NT2/D1 (cell line): ENCODE measurements at places on chromosomes 7 and 10.

DNA sequence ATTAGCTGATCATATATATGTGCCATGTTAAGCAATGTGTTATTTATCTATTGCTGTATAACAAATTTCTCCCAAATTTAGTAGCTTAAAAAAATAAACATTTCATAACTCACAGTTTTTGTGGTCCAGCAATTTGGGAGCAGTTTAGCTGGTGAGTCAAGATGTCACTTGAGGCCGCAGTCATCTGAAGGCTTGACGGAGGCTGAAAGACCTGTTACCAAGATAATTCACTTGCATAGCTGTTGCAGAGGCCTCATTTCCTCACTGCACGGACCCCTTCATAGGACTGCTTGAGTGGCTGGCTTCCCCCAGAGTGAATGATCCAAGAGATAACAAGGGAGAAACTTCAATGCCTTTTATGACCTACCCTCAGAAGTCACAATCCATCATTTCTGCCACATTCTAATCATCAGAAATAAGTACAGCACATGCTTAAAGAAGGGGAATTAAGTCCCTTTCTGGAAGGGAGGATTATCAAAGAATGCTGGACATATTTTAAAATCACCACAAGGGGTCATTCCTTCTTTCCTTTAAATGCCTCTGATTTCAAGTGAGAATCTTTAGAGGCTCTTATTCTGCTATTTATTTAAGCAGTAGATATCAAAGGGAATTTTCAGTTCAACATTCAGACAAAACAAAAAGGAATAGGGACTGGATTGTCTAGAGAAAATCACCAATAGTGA is 10.5 kb upstream of the SRPK2 start:
- no peak for DNase-seq

DNA sequence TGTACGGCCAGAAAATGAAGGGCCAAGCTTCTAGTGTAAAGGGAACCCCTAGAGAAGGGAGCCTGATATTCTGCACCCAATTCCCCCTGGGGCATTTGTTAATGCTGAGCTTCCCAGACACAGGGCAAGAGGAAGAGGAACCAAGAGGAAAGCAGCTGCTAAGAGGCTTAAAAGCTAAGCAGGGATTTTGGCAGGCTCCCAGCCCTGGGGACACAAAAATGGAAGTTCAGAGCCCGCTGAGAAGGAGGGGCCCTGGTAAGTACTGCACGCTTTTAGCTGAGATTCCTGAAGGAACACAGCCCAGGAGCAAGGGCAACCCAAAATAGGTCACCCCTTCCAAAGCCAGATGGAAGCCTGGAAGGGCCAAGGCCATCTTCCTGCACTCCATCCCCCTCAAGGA is 387.3 kb upstream of the MGMT start:
- DNase-seq = no peak

DNA sequence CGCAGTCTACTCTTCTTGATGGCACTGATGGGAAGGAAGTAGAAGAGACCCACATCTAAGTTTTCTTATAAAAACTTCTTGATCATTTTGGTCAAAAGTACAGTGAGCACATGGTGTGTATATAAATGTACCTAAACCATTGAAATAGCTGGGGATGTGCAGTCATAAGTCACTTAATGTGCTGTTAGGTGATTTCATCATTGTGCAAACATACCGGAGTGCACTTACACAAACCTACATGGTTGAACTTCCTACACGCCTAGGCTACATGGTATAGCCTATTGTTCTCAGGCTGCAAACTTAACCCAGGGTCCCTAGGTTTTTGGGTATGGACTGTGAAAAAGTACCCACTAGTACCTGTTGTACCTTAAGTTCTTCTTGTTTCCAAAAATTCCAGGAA is 123.3 kb upstream of the ZNF438 start:
- DNase-seq = no peak

DNA sequence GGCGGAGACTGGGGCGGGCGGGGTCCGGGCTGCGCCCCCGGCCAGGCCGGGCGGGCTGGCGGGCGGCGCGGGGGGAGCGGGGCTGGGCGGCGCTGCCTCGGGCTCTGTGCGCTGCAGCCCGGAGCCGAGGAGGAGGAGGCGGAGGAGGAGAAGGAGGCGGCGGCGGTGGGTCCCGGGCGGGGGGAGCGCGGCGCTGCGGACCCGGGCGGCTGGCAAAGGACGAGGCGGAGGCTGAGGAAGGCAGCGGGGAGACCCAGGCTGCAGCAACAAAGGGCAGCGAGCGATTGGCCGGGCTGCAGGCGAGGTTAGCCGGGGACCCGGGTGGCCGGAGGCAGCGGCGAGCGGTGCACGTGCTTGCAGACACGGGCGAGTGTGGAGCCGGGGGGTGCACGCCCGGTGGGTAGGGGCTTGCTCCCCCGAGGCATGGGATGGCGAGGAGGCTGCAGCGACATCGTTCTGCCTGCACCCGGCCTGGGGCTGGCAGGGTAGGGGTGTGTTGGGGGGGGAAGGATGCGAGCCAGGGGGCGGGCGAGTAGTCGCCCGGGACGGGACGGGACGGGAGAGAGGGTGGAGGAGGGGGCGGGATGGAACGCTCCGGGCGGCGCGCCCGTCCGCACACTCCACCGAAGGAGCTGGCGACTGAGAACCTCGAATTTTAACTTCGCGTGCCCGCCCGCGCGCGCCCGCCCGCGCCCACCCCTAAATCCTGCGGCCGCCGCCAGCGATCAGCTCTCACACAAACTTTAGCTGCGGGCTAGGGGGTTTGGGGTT is 844 bp upstream of the KAT6B start:
- DNase-seq = no peak

GRCh38 chr7:23299770-23300300 is 696 bp downstream of the MALSU1 start:
- DNase-seq = no peak

DNA sequence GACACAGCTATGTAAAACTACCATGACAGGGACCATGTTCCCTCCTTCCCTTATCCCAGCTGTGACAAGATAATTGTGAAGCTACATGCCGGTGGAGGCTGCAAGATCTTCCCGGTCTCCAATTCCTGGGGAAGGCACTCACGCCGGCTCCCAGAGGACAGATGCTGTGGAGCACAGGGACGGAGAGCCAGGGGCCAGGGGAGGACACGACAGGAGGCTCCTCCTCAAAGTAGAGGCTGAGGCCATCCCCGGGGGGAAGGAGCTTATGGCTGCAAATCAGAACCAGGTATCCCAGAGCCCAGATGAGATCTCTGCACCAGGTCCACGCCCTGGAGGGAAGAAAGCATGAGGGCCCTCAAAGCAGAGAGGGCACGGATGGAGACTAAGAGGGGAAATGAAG is 286.2 kb downstream of the TCERG1L start:
- no peak for DNase-seq

GRCh38 chr10:34727595-34728033 is 87.5 kb downstream of the PARD3 start:
- DNase-seq = no peak

- no peak for DNase-seq
Measured at GRCh38 chr10:30192846-30193608, 133.6 kb upstream of the JCAD start.

GRCh38 chr10:101752241-101752640 is 23.7 kb downstream of the FGF8 start:
- DNase-seq = no peak

GRCh38 chr7:122248472-122248871 is 56.1 kb downstream of the FEZF1 start:
- DNase-seq = no peak

DNA sequence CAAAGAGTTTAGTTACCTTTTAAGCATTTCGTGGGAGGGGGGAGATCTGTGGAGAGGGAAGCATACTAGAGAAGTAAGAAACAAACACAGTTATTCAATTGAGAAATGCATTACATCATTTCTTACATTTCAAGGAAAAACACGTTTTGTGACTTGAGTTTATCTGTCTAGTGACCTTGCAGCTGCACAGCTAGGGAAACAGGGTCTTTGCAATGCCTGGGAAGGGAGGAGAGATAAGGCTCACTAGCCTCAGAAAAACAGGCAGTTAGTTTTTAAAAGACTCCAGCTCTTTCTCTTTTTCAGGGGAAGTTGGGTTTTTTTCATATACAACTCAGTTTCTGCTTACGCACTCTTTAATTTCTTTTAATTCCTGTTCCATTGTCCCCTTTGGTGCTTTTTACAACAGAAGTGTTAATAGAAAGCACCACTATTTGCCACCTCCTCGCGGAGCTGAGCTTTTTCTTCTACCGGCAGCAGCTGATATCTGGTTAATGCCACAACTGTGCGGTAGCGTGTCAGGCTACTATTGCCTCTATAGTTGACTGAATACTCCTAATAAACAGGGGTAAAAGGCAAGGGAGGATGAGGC is 5.6 kb downstream of the CYP3A43 start:
- no peak for DNase-seq

DNA sequence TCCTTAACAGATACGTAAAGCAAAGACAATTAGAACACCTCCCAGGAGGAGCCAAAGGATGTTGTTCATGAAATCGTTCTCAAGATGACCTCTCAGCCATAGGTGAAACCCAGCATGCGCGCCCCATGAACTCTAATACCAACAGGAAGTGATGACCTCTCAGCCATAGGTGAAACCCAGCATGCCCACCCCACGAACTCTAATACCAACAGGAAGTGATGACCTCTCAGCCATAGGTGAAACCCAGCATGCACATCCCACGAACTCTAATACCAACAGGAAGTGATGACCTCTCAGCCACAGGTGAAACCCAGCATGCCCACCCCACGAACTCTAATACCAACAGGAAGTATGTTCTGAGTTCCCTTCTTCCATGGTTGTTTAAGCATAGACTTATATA is 205.2 kb upstream of the ADARB2 start:
- no peak for DNase-seq

DNA sequence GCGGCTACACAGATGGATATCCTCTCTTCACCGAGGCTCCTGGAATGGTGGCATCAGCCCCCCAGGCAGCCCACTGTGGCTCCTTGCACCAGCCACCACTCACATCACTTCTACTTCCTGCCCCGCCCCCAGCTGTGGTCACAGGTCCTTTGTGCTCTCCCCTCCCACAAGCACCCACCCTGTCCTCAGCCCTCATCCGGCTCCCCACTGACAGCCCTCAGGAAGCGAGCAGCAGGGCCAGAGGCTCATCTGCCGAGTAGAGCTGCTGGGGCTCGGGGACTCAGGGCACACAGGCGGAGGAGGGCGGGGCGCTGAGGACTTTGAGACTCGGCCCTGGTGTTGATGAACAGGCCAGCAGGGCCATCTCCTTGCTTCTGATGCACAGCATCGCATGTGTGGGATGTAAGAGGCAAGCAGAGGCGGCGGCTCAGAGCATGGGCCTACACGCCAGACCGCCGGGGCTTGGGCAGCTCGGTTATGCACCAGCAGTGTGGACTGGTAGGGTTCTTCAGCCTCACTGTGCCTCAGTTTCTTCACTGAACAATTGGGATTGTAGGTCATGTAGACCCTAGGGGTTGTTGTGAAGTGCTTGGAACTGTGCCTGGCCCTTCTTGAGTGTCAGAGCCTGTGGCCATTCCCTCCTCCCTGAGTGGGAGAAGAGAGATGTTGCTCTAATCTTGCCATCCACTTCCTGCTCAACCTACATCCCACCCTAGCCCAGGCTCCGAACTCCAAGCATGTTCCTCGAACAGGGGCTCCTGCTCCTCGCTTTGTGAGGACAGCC is at the start of gene PRF1:
TSS of gene PRF1 (minus strand) at position 77 of the 784 bp plus-strand sequence. CDS start 1,839 bp downstream, outside the sequence.
- no peak for DNase-seq

GRCh38 chr7:158950914-158951635 is 94.7 kb downstream of the DYNC2I1 start:
- no peak for DNase-seq

DNA sequence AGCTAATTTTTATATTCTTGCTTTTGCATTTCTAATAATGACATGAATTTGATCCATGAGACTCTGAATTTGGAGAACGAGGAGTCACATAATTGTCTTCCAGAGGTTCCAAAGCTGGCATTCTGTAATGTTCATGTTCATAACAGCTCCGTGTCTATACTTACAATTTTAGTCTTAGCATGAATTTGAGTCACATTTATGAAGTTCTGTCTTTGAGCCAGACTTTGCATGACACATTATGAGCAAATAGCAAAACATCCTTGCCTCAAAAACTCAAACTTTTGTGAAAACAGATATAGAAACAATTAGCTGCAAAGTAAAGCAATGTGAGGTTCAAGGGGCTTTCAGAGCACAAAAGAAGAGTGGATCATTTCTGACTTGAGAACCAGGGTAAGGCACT is 44.5 kb upstream of the CAV2 start:
- DNase-seq = no peak

DNA sequence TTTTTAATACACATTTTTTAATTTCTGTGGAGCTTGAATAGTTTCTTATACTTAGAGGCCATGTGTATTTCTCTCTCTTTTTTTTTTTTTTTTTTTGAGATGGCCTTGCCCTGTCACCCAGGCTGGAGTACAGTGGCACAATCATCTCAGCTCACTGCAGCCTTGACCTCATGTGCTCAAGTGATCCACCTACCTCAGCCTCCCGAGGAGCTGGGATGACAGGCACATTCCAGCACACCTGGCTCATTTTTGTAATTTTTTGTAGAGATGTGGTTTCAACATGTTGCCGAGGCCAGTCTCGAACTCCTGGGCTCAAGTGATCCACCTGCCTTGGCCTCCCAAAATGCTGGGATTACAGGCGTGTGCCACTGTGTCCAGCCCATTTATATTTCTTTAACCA is 64.3 kb downstream of the CDK13 start:
- DNase-seq = no peak

DNA sequence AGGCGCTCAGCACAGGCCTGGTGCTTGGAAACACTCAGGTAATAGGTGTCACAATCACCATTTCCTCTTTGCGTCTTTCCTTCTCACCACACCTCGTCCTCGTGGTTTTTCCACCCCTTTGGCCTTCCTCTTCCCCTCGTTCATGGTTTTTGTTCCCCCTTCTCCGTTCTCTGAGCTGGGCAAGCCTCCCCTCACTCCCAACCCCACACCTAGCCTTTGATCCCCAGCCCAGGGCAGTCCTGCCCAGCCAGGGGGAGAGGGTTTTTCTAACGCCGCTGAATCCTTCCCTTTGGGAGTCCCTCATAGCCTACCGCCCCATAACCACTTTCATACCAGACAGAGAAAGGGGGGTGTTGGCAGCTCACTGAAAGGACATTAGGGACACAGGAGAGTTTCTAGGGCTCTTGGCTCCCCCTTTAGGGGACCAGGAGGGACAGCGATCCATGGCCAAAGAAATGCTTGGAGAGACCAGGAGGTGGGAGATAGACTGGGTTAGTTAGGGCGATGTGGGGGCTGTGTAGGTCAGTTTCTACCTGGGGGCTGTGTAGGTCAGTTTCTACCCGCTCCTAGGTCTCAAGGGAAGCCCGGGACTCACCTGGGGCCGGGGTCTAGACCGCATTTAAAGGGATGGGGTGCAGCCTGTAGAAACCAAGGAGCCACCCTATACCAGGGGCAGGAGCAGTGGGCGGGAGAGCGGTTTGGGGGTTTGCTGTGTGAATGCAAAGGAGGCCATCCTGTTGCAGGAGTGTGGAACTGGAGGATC is 1.4 kb downstream of the EPHB4 start:
- DNase-seq = no peak

DNA sequence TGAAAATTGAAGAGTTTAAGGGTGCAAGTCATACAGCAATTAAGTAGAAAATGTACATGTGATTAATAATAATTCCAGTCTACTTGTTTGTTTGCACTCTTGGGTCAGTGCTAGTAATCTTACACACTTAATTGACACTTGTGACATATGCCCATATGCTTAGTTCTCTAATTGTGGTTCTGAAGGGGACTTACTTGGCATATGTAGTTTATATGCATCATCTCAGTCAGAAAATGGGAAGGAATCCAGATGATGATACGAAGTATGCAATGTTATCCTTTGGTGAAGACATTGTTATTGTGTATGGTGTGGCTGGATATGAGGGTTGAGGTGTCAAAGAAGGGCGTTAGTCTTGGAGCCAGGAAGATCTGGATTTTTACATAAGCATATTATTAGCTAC is 193.5 kb upstream of the HDAC9 start:
- no peak for DNase-seq

GRCh38 chr7:102138676-102139075 is 148.0 kb upstream of the SH2B2 start:
- no peak for DNase-seq

- DNase-seq = no peak
Measured at GRCh38 chr10:7027913-7028808, 382.7 kb downstream of the SFMBT2 start.
